ENCODE measurements at places on chromosomes 13 and 19. TPM values are rescaled to one million over a fixed set of nuclear protein-coding genes. Genes with fewer than 3 reads are reported as not detected.

GRCh38 chr19:18514800-18515682 lies 6.8 kb downstream of the ELL start:
- no peak for DNase-seq
- no peaks in the 10 kb centered on the region for H3K36me3 ChIP-seq
- H3K27me3 ChIP-seq: no peaks in the 10 kb centered on the region
- no peaks in the 10 kb centered on the region for H3K4me1 ChIP-seq

DNA sequence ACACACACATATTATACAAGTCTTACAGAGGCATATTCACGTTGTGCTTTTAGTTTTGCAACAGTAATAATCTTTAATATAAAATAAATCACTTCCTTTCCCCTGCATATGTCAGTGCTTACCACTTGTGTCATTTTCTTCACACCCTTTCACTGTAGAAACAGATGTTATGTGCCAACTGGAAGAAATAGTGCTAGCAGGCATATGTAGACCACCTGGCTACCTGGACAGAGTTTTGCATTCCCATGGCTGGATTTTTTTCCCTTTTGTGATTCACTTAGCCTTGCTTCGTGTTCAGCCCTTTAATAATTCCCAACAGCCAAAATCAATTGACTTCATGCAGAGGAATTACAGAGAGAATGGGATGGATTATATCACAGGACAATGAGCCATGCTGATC lies 399.1 kb upstream of the SPRY2 start:
- H3K36me3 ChIP-seq: no peaks in the 10 kb centered on the region
- no peaks in the 10 kb centered on the region for H3K27me3 ChIP-seq
- DNase-seq: no peak

GRCh38 chr13:98103942-98104880 lies 38.7 kb upstream of the FARP1 start:
- H3K4me1 ChIP-seq: no peaks in the 10 kb centered on the region
- no peaks in the 10 kb centered on the region for H3K36me3 ChIP-seq
- H3K4me3 ChIP-seq: no peak overlapping the region
- DNase-seq: no peak

DNA sequence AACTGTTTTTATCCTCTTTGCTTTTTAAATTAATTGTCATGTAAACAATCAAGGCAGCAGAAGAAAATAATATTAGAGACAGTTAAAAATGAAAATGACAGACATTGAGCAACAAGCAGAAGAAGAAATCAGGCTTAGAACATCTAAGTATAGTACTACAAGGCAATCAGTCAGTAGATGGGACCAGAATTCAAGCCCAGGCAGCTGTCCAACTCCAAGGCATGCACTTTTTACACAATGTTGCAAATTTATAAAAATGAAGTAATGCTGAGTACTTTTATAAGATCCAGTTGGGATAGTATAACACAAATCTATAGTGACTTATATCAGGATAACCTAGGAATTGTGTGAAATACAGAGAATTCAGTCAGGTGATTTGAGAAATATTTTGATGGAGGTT lies 2815.8 kb downstream of the PCDH9 start:
- no peak overlapping the region for H3K4me3 ChIP-seq
- no peak for DNase-seq
- H3K27me3 ChIP-seq: no peaks in the 10 kb centered on the region
- H3K27ac ChIP-seq: no peak overlapping the region

DNA sequence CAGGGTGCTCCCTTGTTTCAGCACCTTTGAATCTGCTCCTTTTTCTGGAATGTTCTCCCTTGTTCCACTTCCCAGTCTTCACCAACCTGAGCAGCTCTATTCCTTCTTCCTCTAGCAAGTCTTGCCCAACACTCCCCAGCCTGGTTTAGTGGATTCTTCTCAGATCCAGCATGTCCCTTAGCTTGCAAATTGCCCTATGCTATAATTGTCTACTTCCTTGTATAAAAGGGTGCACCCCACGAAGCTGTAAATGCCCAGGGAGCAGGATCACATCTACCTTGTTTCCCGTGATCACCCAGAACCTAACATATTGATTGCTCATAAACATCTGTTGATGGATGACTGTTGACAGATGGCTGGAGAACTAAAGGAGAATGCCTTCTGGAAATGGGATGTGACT lies 93.2 kb upstream of the C1QTNF9B start:
- no peaks in the 10 kb centered on the region for H3K27me3 ChIP-seq
- DNase-seq: no peak
- no peaks in the 10 kb centered on the region for H3K36me3 ChIP-seq

Gene LILRA2
- total RNA-seq: not detected

DNA sequence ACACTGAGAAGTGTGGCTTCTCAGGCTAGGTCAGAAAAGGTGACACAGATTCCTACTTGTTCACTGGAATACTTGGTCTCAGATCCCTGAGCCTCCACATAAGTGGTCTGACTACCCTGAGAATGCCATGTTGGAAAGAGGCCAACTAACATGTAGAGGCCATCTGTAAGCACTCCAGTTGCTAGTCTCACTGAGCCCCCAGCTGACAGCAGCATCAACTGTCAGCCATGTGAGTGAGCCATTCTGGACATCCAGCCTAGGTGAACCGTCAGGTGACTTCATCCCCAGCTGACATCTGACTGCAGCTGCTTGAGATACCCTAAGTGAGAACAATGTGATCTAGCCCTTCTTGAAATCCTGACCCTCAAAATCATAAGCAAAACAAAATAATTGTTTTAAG lies 18.1 kb upstream of the ARL11 start:
- no peak for DNase-seq
- H3K4me1 ChIP-seq: no peaks in the 10 kb centered on the region
- no peak overlapping the region for H3K4me3 ChIP-seq
- H3K27ac ChIP-seq: no peak overlapping the region
- no peaks in the 10 kb centered on the region for H3K27me3 ChIP-seq

Gene CASP14
- not detected for total RNA-seq

DNA sequence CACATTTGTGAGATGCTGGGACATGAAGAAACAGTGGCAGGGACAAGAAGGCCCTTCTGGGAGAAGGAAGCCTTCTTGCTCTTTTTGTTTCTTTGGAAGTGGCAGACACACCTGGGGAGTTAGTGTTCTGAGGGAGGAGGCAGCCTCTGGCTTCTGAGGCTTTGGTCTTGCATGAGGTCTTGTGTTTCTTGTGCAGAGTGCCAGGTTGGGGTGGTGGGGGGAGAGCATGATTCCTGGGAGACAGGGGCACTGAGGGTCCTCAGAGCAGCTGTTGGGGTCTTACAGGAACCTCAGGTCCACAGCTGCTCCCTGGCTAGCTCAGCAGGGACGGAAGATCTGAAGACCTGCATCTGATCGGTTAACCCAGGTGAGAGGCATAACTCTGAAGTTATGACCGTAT lies 167.5 kb upstream of the ZNF536 start:
- DNase-seq: peak; percentile 18
- H3K27me3 ChIP-seq: no peaks in the 10 kb centered on the region
- H3K4me1 ChIP-seq: no peaks in the 10 kb centered on the region
- H3K4me3 ChIP-seq: no peak overlapping the region
- no peaks in the 10 kb centered on the region for H3K36me3 ChIP-seq

- H3K4me1 ChIP-seq: no peaks in the 10 kb centered on the region
- H3K36me3 ChIP-seq: peaks cover 77% of the 10 kb centered on the region
- H3K4me3 ChIP-seq: no peak overlapping the region
- no peaks in the 10 kb centered on the region for H3K27me3 ChIP-seq
- no peak for DNase-seq
Measured at GRCh38 chr19:16420336-16420676, 51.5 kb downstream of the EPS15L1 start.

GRCh38 chr19:8148410-8149260 lies 757 bp downstream of the FBN3 start:
- H3K36me3 ChIP-seq: no peaks in the 10 kb centered on the region
- H3K4me3 ChIP-seq: peak overlapping the region; percentile 83
- peak overlapping the region; percentile 86 for H3K27ac ChIP-seq
- peak; percentile 96 for DNase-seq

Gene ZNF525
- total RNA-seq: 46.9 TPM

GRCh38 chr13:21106089-21106488 lies 44.7 kb upstream of the LATS2 start:
- H3K4me1 ChIP-seq: no peaks in the 10 kb centered on the region
- no peak overlapping the region for H3K4me3 ChIP-seq
- no peaks in the 10 kb centered on the region for H3K27me3 ChIP-seq
- DNase-seq: no peak
- H3K36me3 ChIP-seq: no peaks in the 10 kb centered on the region

Gene CADM4
- total RNA-seq: 9.3 TPM

GRCh38 chr13:23788459-23788858 lies 100.7 kb downstream of the MIPEP start:
- no peaks in the 10 kb centered on the region for H3K4me1 ChIP-seq
- H3K27ac ChIP-seq: no peak overlapping the region
- H3K27me3 ChIP-seq: no peaks in the 10 kb centered on the region

GRCh38 chr13:29429286-29429900 lies 166.1 kb downstream of the SLC7A1 start:
- peaks cover 38% of the 10 kb centered on the region for H3K27me3 ChIP-seq
- peak overlapping the region; percentile 78 for H3K4me3 ChIP-seq
- H3K4me1 ChIP-seq: peaks cover 10% of the 10 kb centered on the region
- H3K36me3 ChIP-seq: no peaks in the 10 kb centered on the region

Gene GJA3
- total RNA-seq: 0.09 TPM

DNA sequence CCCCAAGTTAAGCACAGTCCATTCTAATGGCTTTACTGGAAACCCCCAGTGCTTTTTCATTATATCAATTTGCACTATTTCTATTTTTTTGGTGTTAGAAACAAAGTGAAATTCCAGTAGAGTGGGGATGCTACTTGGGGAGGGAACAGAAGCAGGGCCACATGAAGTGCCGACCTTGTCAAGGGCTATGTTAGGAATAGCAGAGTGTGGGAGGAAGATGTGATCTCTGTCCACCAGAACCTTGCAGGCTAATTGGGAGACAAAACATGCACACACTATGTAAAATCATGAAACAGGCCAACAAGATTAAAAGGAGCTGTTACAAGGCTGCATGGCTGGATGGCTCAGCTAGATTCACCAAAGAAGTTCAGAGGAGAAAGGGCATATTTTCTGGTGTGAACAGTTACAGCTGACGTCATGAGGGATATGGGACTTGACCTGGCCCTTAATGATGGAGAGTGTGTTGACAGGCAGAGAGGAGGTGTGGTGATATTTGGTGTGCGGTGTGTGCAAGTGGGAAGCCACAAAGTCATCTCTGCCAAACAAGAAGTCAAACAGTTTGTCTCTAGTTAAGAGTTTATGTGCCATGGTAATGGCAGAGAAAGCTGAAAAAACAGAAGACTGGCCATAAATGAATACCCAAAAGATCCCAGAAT lies 318.4 kb upstream of the MAB21L1 start:
- H3K4me1 ChIP-seq: peaks cover 6% of the 10 kb centered on the region
- no peak overlapping the region for H3K27ac ChIP-seq
- H3K27me3 ChIP-seq: no peaks in the 10 kb centered on the region
- H3K4me3 ChIP-seq: no peak overlapping the region
- H3K36me3 ChIP-seq: no peaks in the 10 kb centered on the region

DNA sequence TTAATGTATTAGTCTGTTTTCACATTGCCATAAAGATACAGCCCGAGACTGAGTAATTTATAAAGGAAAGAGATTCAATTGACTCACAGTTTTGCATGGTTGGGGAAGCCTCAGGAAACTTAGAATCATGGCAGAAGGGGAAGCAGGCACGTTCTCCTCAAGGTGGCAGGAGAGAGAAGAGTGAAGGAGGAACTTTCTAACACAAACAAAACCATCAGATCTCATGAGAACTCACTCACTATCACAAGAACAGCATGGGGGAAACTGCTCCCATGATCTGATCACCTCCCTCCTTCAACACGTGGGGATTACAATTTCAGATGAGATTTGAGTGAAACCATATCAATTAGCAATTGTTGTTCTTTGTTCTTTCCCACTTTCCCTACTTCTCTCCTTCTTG lies 689.0 kb upstream of the SLITRK1 start:
- no peak overlapping the region for H3K27ac ChIP-seq
- peak; percentile 70 for DNase-seq
- peaks cover 29% of the 10 kb centered on the region for H3K27me3 ChIP-seq
- H3K36me3 ChIP-seq: no peaks in the 10 kb centered on the region
- no peaks in the 10 kb centered on the region for H3K4me1 ChIP-seq

GRCh38 chr13:47893527-47893926 lies 107.5 kb downstream of the SUCLA2 start:
- H3K4me1 ChIP-seq: peaks cover 4% of the 10 kb centered on the region
- no peaks in the 10 kb centered on the region for H3K36me3 ChIP-seq
- no peak overlapping the region for H3K27ac ChIP-seq
- H3K4me3 ChIP-seq: no peak overlapping the region
- no peak for DNase-seq

Gene TMEM91
- 5.2 TPM for total RNA-seq

Gene DACT3
- 0.15 TPM for total RNA-seq

Gene GJB2
- 0.26 TPM for total RNA-seq

GRCh38 chr19:945401-946252 lies 19.8 kb downstream of the ARID3A start:
- no peak for DNase-seq
- H3K27ac ChIP-seq: no peak overlapping the region
- H3K36me3 ChIP-seq: peaks cover 22% of the 10 kb centered on the region
- no peaks in the 10 kb centered on the region for H3K4me1 ChIP-seq
- H3K27me3 ChIP-seq: no peaks in the 10 kb centered on the region

Gene PGLYRP2
- not detected for total RNA-seq

- H3K27me3 ChIP-seq: no peaks in the 10 kb centered on the region
- H3K4me1 ChIP-seq: no peaks in the 10 kb centered on the region
- no peak overlapping the region for H3K27ac ChIP-seq
Measured at GRCh38 chr13:77653301-77653700, 44.2 kb upstream of the SLAIN1 start.

DNA sequence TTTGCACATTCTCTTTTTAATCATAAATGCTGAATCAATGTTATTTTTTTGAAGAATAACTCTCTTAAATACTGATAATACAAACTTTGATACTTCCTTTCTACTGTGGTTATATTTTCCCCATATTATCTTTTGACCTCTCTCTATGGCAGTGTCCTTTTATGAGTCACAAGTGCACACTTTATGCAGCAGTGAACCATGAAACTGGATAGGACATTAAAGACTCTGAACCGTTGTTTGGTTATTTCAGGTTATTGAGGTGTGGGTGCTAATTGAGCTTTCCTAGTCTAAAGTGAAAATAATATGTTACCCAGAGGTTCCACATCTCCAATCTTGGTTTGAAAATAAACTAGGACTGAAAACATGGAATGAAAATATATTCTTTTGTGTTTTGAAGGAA lies 71.4 kb downstream of the DGKH start:
- no peak for DNase-seq
- no peaks in the 10 kb centered on the region for H3K27me3 ChIP-seq
- no peaks in the 10 kb centered on the region for H3K4me1 ChIP-seq
- H3K4me3 ChIP-seq: no peak overlapping the region

Gene NOSIP
- 57.4 TPM for total RNA-seq

DNA sequence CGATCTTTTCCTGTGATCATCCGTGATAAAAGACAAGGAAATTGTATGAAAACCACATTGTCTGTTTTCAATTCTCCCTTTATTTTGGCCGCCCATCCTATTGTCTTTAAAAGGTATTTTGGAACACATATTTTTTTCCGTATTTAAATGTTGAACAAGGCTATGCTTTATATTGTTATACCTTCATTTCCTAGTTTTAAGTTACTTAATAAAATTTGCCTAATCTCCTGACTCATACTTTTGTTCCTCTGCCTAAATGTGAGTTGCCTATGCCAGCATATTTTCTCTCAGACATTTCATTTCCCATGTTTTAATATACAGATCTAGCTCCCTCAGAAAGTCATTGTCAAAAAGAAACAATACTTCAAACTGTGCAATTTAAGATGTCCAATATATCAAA lies 104.2 kb downstream of the SLITRK6 start:
- H3K36me3 ChIP-seq: no peaks in the 10 kb centered on the region
- no peaks in the 10 kb centered on the region for H3K27me3 ChIP-seq
- H3K4me3 ChIP-seq: no peak overlapping the region
- H3K27ac ChIP-seq: no peak overlapping the region

Measured in endodermal cell (in vitro differentiated cells).